COLO829 (cell line): ENCODE measurements at places on chromosomes 5 and 9.

GRCh38 chr5:148209151-148209770, 6.4 kb downstream of the SPINK6 start:
- DNase-seq: no peak

- no peak for DNase-seq
Measured at GRCh38 chr5:88613051-88613450, 269.9 kb downstream of the MEF2C start.

GRCh38 chr9:71620746-71621145, 147.6 kb downstream of the CEMIP2 start:
- no peak for DNase-seq

- DNase-seq: no peak
Measured at GRCh38 chr9:20236676-20237075, 385.6 kb downstream of the MLLT3 start.

GRCh38 chr5:76083555-76084495, 642 bp downstream of the SV2C start:
- no peak for DNase-seq

GRCh38 chr5:39076757-39077728, 2.8 kb upstream of the RICTOR start:
- peak; percentile 64 for DNase-seq

DNA sequence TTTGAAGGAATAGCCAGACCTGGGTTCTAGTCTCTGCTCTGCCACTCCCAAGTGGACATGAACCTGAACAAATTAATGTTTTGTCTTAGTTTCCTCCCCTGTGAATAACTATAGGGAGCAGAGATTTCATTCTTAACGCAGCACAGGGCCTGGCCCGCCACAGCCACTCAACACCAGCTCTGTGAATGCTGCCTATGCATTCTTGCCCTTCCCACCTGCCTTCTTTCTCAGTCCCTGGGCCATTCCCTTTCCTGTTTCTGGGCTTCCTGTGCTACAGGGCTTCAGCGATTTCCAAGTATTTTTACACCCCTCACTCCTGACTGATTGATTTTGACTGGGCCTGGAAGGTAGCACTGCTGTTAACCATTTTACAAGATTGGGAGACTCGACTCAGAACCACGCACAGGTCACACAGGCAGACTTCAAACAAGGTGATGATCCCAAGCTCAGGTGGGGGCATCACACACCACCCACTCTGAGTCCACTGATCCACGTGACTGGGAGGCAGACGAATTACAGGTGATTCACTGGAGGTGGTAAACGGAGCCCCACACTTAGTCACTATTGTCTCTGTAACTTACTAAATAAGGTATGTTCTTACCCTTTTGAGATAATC, 21.4 kb downstream of the PTPN3 start:
- DNase-seq: no peak

- no peak for DNase-seq
Measured at GRCh38 chr9:110129425-110129824, 78.5 kb downstream of the C9orf152 start.

- DNase-seq: no peak
Measured at GRCh38 chr5:170262061-170263045, 29.6 kb downstream of the C5orf58 start.

GRCh38 chr5:57871496-57871895, 388.9 kb upstream of the ACTBL2 start:
- no peak for DNase-seq

DNA sequence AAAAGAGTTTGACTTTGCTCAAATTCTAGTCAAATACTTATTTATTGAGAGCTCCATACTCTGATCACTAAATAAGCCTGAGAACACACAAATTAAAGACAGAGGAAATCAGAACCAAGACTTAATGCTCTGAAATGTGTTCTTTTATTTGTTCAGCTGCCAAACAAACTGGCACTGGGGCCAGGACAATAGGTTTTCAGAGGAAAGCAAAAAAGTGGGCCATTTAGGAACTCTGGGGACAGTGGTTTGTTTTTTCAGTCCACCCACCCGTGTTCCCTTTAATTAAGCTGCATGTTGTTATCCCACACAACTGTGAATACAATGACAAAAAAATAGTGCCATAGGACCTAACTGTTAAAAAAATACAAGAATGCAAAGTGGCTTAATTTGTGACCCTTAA, 95.4 kb upstream of the RETREG1 start:
- DNase-seq: no peak

GRCh38 chr9:95822583-95823431, 52.7 kb upstream of the ERCC6L2 start:
- DNase-seq: peak; percentile 21

DNA sequence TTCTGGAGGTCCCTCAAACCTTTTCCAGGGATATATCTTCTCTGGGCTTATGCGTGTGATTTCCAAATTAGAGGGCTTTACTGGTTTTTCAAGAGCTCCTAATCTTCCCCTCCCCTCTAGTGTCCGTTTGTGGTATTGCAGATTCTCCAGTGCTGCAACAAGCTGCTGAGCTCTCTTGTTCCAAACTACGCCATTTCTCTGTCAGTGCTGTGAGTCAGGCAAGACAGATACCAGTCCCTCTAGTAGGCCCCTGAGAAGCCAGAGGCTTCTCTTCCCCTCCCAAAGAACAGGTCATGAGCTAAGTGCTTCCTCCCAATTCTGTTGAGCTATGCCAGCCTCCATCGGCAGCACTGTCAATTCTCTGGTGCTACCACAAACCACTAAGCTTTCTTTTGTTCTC, 149.5 kb downstream of the FANCC start:
- peak; percentile 63 for DNase-seq

DNA sequence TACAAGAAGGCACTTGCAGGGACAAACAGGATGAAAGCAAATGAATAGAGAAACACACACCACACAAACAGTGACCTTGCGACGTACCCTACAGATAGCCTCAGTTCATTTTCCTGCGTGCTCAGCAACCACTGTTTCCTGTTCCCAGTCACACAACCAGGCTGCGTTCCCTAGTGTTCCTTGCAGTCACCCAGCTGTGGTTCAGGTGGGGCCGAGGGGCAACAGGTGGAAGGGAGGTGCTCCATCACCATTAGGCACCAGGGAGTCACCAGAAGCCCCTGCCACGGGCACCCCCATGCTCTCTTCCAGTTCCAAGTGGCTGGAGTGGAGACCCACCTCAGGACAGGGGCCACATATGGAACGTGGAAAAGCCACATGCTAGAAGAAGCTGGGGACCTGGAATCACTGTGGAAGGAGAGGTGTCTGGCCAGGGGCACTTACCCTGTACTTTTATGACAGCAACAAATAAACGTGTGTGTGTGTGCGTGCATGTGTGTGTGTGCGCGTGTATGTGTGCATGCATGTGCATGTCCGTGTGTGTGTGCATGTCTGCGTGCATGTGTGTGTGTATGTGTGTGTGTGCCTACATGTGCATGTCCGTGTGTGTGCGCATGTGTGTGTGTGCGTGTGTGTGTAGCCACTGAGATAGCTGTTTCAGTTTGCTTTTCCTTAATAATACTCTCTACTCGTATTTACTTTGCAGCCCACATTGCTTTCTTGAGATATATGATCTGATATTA, 18.8 kb upstream of the FCN2 start:
- DNase-seq: no peak

DNA sequence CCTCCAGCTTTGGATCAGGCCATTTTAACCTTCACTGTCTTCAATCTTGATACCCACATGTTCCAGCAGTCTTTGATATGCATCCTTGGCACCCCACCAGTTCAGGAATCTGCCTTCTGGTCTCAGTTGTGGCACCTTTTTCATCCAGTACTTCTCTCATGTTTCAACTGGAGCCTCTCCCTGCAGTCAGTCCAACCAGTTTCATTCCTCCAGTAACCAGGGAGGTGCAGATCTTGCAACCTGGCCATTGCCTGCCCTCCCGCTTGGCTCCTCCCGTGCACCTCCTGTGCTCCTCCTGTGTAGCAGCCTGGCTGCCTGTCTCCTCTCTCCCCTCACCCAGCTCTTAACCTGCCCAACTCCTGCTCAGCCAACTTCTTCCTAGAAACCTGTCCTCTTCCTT, 20.2 kb downstream of the FUBP3 start:
- DNase-seq: no peak

DNA sequence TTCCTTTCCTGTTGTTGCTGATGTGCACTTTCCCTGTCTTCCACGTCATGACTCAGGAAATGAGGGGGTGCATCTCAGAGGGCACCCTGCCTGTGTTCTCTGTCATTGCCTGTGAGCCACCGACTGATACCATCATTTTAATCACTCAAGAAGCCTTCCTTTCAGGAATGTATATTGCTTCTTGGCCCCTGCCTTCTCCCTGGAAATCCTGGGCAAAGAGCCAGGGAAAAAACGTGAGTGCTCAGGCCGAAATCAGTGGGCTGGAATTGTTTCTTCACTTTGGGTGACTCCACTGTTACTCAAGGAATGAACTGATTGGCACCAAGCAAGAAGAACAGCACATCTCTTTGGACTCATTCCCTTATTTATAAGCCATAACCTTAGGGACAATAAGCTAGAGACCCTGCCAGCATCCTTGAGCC, 126.1 kb downstream of the SNX18 start:
- DNase-seq: no peak

DNA sequence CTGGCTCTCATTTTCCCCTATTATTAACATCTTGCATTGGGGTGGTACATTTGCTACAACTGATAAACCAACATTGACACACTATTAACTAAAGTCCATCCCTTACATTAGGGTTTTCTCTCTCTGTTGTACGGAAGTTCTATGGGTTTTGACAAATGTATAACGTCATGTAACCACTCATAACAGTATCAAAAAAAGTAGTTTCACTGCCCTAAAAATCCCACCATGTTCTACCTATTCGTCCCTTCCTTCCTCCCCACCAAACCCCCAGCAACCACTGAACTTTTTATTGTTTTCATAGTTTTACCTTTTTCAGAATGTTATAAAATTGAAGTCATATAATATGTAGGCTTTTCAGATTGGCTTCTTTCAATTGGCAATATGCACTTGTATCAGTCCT, 40.1 kb downstream of the MLLT3 start:
- DNase-seq: no peak

GRCh38 chr9:70411930-70412831, 2.3 kb downstream of the KLF9 start:
- peak; percentile 94 for DNase-seq

GRCh38 chr5:176183321-176184074, 54.7 kb upstream of the SIMC1 start:
- DNase-seq: no peak

DNA sequence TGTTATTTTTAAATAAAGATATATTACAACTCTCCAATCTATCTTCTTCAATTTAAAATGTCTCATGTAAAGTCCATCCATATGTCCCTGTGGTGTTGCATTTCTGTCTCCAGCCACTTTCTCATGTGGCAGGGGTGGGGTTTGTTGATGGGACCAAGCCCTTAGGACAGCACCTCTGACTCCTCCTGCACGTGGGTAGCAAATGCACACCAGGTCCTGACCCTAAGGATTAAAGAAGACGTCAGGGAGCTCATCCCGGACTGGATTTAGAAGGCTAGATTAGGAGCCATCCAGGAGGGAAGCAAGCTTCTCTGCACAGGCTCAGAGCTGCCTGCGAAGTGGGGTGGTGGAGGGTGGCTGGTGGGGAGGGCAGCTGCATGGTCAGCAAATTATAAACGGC, 38.9 kb upstream of the FAM120AOS start:
- no peak for DNase-seq

- DNase-seq: no peak
Measured at GRCh38 chr5:103262422-103262871, 3.9 kb downstream of the MACIR start.

GRCh38 chr9:120914396-120914795, 12.2 kb downstream of the TRAF1 start:
- DNase-seq: no peak

DNA sequence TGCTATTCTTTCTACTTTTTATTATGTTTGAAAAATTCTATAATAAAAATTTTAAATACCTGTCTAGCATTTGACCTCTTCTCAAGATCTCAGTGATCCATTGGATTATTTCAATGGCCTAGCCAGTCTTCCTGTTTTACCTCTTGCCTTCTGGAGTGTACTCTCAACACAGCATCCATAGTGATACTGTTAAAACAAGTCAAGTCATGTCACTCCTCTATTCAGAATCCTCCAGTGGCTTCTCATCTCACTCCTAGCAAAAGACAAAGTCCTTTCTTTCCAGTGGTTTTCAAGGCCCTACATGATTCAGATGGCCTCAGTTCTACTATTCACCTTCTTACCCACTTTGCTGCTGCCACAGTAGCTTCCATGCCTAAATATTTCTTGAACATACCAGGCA, 1.8 kb downstream of the MARVELD2 start:
- DNase-seq: no peak
